ENCODE measurements at places on chromosomes 2 and 18. TPM values are rescaled to one million over a fixed set of nuclear protein-coding genes. Genes with fewer than 3 reads are reported as not detected.

- H3K27ac ChIP-seq: no peak overlapping the region
- H3K27me3 ChIP-seq: no peaks in the 10 kb centered on the region
- DNase-seq: no peak
These were observed 1064.1 kb upstream of the CNTNAP5 start for GRCh38 chr2:122960759-122961641.

DNA sequence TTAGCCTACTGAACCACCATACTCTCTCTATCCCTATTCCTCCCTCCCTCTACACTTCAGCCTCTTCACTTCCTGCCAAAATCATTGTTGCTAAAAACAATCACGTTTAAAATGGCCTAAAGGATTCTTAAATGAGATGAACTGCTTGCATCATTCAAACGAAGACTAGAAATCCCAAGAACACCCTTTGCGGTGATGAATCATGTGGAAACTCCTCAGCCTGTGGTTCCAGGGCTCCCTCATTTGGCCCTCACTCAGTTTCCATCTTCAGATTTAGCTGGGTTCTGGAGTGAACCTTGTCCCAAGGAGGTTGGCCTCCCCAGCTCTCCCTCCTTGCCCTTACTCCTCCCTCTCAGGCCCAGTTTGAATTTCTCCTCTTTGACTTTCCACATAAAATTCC lies 125.6 kb upstream of the CDC42EP3 start:
- no peak for DNase-seq
- peaks cover 2% of the 10 kb centered on the region for H3K27me3 ChIP-seq
- no peak overlapping the region for H3K27ac ChIP-seq

DNA sequence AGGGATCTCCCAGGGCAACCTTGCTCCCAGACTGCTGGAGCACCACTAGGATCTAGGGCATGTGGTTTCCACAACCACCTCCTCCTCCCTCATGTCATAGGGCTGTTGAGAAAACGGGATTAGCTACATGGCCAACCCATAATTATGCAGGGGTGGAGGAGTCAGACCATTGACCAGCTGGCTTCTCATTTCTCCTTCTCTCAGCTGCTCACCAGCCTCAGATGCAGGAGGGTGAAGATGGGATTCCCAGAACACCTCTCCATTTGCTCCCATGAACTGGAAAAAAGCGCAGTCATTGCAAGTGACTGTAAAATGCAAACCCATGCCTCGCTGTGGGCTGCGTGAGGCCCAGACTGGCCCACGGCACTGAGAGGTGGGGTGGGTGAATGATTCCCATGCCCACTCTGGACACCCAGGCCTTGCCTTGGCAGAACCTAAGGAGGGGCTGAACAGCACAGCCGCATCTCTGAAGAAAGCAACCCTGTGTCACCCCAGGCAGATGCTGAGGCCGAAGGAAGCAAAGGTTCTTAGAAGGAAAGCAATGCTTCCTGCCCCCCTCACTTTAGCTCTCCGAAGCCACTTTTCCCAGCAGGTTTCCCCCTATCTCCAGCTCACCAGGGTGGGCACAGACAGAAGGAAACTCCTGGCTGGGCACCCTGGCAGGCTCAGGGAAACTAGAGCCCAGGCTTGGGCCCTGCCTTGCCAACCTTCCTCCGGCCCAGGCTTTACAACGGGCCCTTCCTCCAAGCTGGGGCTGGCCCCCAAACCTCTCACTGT lies 69.6 kb upstream of the RTN4 start:
- no peak overlapping the region for H3K27ac ChIP-seq

- H3K4me1 ChIP-seq: no peaks in the 10 kb centered on the region
- no peak for DNase-seq
- H3K27ac ChIP-seq: no peak overlapping the region
- no peaks in the 10 kb centered on the region for H3K27me3 ChIP-seq
These were observed 630.8 kb downstream of the NR4A2 start for GRCh38 chr2:155701721-155702120.

DNA sequence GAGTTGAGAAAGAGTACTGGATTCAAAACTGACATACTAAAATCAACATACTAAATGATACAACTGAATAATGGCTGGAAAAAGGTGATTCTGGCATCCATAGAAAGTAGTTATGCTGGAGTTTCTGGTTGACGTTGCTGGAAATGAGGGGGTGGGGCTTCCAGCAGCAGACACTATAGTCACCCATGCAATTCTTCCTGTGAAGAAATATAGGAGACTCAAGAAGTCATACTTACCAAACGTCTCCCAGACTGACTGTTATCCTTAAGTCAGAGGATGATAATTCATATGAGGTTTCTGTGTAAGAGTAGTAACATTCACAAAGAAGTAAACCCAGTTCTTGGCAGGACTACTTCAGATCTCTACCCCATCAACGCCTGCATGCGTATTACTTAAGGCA lies 23.6 kb downstream of the DTNB start:
- H3K27ac ChIP-seq: no peak overlapping the region
- H3K36me3 ChIP-seq: peaks cover 15% of the 10 kb centered on the region
- peaks cover 1% of the 10 kb centered on the region for H3K4me1 ChIP-seq
- no peak overlapping the region for H3K4me3 ChIP-seq

MROH2A gene
- not detected for polyA plus RNA-seq

NT5C1B gene
- polyA plus RNA-seq: 0.21 TPM

GRCh38 chr2:172736424-172737174 lies 954 bp downstream of the RAPGEF4 start:
- H3K36me3 ChIP-seq: no peaks in the 10 kb centered on the region
- H3K27me3 ChIP-seq: peaks cover 20% of the 10 kb centered on the region
- H3K27ac ChIP-seq: no peak overlapping the region
- peaks cover 6% of the 10 kb centered on the region for H3K4me1 ChIP-seq

SH3BP4 gene
- 3.5 TPM for polyA plus RNA-seq

DNA sequence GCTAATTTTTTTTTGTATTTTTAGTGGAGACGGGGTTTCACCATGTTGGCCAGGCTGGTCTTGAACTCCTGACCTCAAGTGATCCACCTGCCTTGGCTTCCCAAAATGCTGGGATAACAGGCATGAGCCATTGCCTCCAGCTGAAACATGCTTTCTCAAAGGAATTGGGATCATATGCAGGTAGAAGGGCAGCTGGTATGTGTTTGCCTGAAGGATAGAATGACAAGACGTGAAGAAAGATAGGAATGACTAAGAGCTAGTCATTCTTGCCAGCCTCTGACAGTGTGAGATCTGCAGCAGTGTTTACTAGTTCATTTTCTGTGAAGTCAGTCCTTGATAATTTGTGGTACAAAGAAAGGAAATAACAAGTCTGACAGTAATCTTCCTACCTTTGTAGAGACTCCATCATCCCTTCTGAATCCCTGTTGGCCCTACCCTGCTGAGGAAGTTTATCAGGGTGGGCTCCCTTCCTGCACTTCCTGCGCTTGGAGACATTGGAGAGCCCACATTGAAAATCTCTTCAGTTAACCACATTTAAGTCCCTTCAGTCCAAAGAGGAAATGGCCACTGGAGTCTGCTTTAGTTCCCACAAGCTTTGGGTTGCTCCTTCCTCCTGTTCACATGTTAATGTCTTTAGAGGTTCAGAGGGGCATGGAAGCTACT lies 14.7 kb downstream of the CFLAR start:
- H3K36me3 ChIP-seq: peaks cover 32% of the 10 kb centered on the region
- DNase-seq: peak; percentile 63
- H3K4me1 ChIP-seq: peaks cover 76% of the 10 kb centered on the region
- H3K4me3 ChIP-seq: peak overlapping the region; percentile 78

DNA sequence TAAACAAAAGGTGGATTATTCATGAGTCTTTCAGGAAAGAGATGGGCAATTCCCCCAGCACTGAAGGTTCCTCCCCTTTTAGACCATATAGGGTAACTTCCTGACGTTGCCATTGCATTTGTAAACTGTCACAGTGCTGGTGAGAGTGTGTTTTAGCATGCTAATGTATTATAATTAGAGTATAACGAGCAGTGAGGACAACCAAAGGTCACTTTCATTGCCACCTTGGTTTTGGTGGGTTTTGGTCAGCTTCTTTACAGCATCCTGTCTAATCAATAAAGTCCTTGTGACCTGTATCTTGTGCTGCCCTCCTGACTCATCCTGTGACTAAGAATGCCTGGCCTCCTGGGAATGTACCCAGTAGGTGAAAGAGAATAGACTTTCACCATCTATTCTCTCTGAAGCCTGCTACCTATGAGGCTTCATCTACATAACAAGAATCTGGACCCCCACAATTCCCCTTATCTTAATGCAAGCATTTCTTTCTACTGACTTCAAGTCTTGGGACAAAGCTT lies 148.7 kb downstream of the CABLES1 start:
- H3K36me3 ChIP-seq: no peaks in the 10 kb centered on the region
- H3K4me1 ChIP-seq: peaks cover 6% of the 10 kb centered on the region
- peak; percentile 35 for DNase-seq
- H3K27ac ChIP-seq: peak overlapping the region; percentile 67
- no peak overlapping the region for H3K4me3 ChIP-seq
- H3K27me3 ChIP-seq: no peaks in the 10 kb centered on the region

DNA sequence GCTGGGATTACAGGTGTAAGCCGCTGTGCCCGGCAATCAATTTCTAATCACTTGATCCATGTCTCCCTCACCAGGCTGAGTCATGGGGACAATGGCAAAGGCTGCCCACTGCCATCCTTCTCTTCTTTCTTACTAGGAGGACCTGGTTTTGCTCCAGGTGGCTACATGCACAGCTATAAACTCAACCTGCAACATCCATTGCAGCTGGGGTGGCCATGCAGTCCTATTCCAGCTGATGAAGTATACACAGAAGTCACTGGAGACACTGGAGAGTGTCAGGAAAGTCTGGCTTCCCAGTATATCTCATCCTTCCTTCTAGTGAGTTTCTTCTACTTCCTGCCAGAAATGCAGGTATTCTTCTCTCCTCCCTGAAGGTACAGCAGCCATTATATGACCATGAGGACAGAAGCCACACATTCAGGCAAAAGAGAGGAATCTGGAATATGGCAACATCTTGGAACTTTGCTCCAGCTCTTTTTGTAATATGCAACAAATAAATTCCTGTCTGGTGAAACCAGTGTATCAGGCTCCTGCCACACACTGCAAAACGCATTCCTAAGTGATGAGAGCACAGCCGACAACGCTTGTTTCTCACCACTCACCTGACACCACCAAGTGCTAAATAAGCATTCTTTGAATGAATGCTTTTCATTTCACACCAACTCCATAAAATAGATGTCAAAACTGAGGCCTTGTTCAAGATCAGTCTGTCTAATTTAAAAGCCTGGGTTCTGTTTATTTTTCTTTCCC lies 32.3 kb downstream of the SCTR start:
- H3K4me1 ChIP-seq: no peaks in the 10 kb centered on the region
- H3K36me3 ChIP-seq: no peaks in the 10 kb centered on the region
- peaks cover 2% of the 10 kb centered on the region for H3K27me3 ChIP-seq
- H3K4me3 ChIP-seq: no peak overlapping the region

GRCh38 chr2:95012881-95013550 lies 12.5 kb upstream of the MAL start:
- H3K36me3 ChIP-seq: no peaks in the 10 kb centered on the region
- H3K27ac ChIP-seq: no peak overlapping the region
- DNase-seq: no peak
- H3K27me3 ChIP-seq: no peaks in the 10 kb centered on the region
- no peaks in the 10 kb centered on the region for H3K4me1 ChIP-seq
- H3K4me3 ChIP-seq: no peak overlapping the region

DNA sequence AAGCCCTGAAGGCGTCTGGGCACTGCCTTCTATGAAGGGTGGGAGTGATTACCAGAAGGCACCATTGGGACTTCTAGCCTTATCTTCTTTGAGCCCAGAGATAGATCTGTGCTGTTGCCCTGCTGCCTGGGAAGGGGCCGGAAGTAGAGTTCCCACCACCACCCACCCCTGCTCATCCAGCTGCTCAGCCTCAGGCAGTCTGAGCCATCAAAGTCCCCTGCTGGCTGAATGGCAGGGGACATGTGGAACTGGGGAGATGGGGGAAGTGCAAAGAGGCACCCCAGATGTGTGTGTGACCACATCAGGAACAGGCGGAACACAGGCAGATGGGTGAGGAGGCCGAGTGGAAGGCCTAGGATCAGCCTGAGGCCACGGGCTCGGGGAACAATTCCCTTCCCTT lies 3.3 kb upstream of the WNT10A start:
- H3K4me1 ChIP-seq: peaks cover 11% of the 10 kb centered on the region
- H3K27ac ChIP-seq: peak overlapping the region; percentile 48
- no peak overlapping the region for H3K4me3 ChIP-seq
- H3K36me3 ChIP-seq: no peaks in the 10 kb centered on the region

DNA sequence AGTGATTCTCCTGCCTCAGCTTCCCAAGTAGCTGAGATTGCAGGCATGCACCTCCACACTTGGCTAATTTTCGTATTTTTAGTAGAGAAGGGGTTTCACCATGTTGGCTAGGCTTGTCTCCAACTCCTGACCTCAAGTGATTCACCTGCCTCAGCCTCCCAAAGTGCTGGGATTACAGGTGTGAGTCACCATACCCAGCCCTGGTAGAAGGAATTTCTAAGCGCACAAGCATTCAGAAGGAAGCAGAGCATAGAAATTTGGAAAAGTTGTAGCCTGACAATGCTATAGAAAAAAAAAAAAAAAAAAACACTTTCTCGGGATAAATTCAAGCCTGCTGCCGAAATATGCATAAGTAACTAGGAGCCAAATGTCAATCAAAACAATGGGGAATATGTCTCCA lies 249.4 kb downstream of the GRB14 start:
- no peak overlapping the region for H3K4me3 ChIP-seq
- H3K4me1 ChIP-seq: no peaks in the 10 kb centered on the region
- H3K36me3 ChIP-seq: no peaks in the 10 kb centered on the region
- H3K27ac ChIP-seq: no peak overlapping the region
- no peaks in the 10 kb centered on the region for H3K27me3 ChIP-seq
- no peak for DNase-seq

DNA sequence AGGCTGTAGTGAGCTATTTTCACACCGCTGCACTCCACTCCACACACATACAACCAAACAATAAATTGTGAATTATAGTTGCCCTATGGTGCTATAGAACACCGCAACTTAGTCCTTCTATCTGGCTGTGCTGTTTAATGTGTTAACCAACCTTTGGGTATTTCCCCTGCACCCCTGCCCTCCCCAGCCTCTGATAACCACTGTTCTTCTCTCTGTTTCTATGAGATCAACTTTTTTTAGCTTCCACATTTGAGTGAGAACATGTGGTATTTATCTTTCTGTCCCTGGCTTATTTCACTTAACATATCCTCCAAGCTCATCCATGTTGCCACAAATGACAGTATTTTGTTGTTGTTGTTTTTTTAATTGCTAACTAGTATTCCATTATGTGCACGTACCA lies 32.5 kb downstream of the TET3 start:
- peak overlapping the region; percentile 21 for H3K4me3 ChIP-seq
- H3K36me3 ChIP-seq: peaks cover 3% of the 10 kb centered on the region
- no peaks in the 10 kb centered on the region for H3K27me3 ChIP-seq
- H3K27ac ChIP-seq: peak overlapping the region; percentile 67
- H3K4me1 ChIP-seq: peaks cover 50% of the 10 kb centered on the region

DNA sequence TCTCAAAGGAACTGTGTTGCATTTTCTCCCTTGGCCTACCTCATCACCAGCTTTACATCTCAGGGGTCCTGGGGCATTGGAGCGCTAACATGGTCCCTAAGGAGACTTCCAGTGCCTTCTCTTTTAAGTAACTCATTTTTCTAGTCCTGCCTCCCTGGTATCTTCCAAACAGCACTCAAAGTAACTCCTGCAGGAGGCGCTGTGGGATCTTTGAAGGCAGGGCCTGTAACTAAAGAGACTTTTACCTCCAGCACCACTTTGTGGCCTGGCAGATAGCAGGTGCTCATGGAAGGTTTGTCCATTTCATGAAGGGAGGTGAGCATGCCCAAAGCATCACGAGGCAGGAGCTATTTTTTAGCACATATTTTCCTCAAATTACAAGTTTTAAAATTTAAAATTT lies 411.0 kb upstream of the GYPC start:
- H3K36me3 ChIP-seq: no peaks in the 10 kb centered on the region
- H3K4me3 ChIP-seq: no peak overlapping the region
- no peaks in the 10 kb centered on the region for H3K4me1 ChIP-seq
- H3K27me3 ChIP-seq: no peaks in the 10 kb centered on the region
